ENCODE measurements at places on chromosomes 6 and 20.
A peak's percentile ranks its signal among the peaks of the same experiment; 100 is the strongest.

DNA sequence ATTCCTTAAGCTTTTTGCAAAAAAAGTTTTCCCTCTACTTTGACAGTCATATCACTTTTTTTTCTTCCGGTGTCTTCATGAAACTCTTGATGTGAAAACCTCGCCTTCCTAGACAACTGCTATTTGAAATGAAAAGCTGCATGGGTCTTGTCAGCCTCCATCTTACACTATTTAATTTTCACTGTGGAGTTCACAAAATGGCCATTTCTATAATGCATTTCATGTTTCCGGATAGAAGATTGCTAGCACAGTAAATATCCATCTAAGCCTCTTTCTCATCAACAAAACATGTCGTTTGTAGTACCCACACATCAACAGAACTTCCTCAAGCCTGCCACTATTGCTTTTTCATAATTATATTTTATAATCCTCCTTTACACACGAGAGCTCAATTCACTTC, 204.9 kb upstream of the ID4 start:
- no peak for DNase-seq

DNA sequence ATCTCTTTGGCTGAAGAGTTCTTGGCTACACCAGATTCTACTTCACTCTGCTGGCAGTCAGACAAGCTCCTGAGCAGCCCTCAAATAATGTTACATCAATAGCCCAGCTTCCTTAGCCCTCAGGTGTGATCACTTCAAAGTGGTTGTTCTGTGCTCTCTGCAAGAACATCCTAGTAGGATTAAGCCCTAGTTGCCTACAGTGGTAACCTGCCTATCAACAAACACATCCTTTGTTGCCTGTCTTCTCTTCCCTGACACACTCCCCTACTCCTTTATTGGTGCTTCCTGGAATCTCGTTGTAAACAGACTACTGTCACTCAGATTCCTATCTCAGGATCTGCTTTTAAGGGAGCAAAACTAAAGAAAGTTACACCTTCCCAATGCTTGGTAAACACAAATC, 45.1 kb upstream of the TASP1 start:
- DNase-seq = no peak

GRCh38 chr20:4897600-4897999, 103.7 kb downstream of the SLC23A2 start:
- no peak for DNase-seq

GRCh38 chr6:35468980-35469750, 964 bp downstream of the RPL10A start:
- DNase-seq = peak; percentile 68

DNA sequence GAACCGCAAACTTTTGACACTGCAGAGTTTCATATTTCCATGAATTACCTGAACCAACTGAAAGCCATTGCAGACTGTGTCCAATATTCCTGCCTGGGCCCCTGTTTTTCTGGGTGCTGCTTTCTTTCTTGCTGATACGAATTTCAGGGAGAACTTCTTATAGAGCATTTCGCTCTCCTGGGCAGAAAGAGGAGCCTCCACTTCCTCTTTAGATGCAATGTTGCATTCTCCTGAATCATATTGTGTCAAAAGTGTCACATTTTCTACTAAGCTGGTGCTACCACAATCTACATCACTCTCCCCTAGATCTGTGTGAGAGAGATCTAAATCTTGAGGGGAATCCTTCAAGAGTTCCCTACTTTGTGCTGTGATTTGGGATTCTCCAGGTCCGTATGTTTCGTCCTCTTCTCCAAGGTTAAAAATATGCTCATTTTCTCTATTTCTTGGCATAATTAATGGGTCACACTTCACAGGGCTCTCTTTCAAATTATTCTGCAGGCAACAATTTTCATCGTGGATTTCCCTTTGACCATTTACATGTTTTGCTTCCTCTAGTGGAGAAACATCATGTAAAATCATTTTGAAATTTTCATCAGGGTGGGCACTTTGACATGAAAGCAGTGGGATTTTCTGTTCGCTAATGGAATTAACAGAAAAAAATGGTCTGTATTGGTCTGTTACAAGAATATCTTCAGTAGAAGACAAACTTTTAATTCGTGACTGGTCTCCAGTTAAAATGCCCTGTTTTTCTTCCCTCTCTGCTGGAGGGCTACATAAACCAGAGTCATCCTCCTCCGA, 102.3 kb downstream of the DST start:
- no peak for DNase-seq

GRCh38 chr20:31630187-31630790, 7.4 kb upstream of the COX4I2 start:
- DNase-seq = no peak

DNA sequence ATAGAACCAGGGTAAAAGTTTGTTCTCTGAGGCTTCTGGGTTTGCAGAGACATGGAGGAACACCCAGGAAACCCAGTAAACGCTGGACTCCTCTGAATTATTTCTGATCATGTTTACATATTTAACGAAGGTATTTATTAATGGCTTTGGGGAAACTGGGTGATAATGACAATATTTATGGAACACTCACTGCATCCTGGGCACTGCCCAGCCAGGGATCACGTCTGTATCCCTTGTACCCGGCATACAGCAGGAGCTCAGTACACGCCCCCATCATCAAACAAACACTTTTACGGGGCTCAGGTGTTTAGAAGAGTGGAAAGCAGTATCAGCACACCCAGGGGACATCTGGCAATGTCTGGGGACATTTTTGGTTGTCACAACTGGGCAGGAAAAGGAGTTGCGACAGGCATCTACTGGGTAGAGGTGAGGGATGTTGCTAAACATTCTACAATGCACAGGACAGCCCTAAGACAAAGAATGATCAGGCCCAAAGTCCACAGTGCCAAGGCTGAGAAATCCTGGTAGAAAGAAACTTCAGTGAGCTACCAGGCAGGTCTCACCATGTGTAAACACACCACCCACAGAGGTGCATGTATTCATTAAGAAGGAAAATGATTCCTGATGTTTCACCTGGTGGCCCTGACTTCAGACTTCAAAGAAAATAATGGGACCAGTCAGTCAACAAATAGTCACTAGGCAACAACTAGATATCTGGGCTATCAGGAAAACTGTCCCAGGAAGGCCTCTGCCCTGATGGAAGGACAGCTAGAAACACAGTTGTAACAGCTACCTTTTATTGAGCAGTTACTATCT, 35.3 kb downstream of the ZMYND8 start:
- DNase-seq = no peak

DNA sequence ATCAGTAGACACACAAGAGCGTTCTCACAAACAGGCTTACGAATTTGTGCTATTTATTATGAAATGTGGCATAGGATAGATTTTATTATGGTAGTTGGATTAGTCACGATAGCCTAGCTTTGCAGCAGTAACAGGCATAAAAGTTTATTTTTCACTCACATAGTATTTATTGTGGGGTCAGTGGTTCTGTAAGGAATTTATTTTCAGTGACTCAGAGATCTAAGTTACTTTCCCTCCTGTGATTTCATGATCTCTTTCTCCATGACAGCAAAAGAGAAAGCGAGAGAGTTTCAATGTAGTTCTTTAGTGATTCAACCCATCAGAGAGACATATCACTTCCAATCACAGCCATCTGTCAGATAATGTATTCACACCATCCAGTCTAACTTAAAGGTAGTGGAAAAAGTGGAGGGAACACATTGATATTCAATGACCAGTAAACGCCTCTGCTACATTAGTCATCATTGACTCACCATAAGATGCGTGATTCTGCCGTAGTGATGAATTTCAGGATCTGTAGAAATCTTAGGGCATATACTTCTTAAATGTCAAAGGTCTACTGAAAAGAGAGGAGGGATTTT, 605.5 kb downstream of the HDGFL1 start:
- DNase-seq = no peak

GRCh38 chr6:111846492-111847409, 26.5 kb downstream of the FYN start:
- no peak for DNase-seq

DNA sequence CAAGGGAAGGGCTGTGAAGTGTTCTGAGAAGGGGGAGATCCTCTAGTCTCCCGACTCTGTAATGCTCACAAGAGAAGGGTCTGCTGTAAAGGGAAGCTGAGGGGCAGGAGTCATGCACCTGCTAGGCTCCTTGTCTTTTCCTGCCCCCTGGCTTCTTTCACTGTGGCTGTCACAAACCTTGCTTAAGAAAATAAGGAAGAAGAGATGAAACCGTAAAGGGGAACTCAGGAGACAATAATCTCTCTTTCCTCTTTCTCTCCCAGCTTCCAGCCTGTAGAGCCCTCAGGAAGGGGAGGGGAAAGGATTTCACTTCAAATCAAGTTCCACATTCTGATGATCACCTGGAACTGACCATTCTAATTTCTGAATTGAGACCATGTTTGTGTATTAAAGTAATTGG, 26.3 kb downstream of the SLC13A3 start:
- no peak for DNase-seq

Data from endodermal cell (in vitro differentiated cells).